ENCODE measurements at places on chromosomes 2 and 18. TPM values are rescaled to one million over a fixed set of nuclear protein-coding genes. Genes with fewer than 3 reads are reported as not detected.

The SCYGR4 gene
- total RNA-seq, result not detected

The TSPYL6 gene
- total RNA-seq, result not detected

The PLEKHH2 gene
- 12.0 TPM for total RNA-seq

The POTEJ gene
- total RNA-seq, result not detected

The PCARE gene
- total RNA-seq, result 0.22 TPM

The AQP4 gene
- 0.51 TPM for total RNA-seq

The TGFA gene
- total RNA-seq, result 0.77 TPM

The GNAL gene
- total RNA-seq, result 12.6 TPM

The LINC00305 gene
- not detected for total RNA-seq

The EML6 gene
- total RNA-seq, result 0.93 TPM

The SLC30A3 gene
- 3.1 TPM for total RNA-seq

The HAUS1 gene
- total RNA-seq, result 47.3 TPM

Measured in mesothelial cell of epicardium (in vitro differentiated cells).